Globus pallidus (tissue), 1 donor: ENCODE measurements at places on chromosomes 12 and 14.

DNA sequence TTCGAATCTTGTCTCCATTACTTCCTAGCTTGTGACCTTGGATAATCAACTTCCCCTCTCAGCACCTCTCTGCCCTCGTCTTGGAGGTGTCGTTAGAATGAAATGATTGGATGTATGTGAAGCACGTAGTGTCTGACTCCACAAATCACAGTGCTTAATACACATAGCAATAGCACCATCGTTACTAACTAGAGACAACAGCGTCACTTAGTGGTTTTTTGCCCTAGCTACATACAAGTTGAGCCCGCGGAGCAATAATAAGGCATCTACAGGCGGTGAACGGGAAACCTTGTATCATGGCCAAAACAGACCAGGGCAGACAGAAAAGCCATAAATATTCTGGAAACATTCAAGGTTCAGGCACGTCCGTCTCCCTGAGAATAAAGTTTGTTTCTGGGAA lies 154.9 kb downstream of the ASCL4 start:
- DNase-seq: peak; percentile 26

DNA sequence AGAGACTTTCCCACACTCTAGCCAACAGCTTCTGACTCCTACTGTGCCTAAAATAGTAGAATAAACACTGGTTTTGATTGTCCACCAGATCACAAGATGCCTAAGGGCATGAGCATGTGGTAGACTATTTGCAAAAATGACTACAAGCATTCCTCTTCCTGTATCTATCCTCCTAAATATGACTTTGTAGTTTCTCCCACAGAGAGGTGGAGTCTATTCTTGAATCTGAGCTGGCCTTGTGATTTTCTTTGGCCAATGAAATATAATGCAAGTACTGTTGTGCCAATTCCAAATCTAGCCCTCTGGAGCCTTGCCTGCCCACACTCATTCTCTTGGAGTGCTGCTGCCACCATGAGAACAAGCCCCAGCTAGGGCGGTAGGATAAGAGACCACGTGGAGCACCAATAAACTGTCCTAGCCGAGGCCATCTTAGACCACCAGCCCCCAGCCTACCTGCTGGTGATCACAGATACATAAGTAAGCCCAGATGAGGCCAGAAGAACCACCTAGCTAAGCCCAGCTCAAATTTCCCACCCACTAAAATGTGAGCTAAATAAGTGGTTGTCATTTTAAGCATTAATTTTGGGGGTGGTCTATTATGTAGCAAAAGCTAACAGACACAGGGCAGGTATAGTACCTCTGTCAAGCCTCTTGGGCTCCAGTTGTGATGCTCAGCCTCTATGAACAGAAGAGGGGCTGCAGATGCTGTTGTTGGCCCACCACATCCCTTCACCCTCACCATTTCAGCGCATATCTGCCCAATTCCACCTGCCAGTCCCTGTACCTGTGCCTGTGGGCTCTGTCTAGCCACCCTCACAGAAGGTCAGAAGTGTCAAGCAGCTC lies 17.9 kb downstream of the ZFP36L1 start:
- no peak for DNase-seq

GRCh38 chr12:53302903-53303302 lies 3.4 kb downstream of the MYG1 start:
- no peak for DNase-seq

DNA sequence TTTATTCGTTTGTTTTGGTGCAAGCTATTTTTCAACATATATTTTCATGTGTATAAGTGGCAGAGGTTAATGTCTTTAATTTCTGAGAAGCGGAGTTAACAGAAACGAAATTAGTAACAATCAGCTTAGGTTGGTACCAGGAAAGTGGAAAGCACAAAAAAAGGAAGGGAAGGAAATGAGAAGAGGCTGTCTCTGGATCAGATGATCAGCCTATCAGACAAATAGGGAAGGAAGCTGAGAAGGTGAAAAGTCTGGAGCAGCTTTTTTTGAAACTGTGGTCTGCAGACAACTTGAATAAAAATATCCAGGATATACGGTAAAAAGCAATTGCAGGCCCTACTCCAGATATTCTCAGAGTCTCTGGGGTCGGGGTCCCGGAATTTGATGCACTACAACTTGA lies 265.0 kb downstream of the SSPN start:
- DNase-seq: peak; percentile 51

DNA sequence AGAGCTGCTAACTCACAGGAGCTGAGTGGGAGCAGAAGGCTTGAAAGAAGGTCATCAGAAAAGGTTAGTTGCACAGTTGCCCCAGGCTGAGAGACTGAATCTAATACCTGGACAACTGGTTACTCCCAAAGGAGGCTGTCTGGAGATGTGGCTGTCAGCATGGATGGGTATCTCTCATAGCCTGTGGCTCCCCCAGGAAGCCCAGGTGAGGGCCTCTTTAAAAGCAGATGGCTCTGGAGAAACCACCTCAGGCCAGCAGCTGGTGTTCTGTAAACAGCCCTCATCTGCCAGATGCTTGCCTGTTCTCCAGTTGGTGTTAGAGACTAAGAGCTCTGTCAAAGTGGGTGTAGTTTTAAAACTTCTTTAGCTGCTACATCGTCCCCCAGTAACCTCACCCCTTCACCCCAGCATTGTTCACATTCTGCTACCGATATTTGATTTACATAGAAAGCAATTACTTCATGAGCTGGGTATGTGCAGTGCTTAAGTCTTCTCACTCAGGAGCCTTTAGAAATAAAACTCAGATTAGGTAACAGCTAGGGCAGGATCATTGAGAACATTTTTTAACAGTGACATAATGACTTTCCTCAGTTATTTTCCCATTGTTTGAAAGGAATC lies 25.8 kb downstream of the DACT1 start:
- no peak for DNase-seq

DNA sequence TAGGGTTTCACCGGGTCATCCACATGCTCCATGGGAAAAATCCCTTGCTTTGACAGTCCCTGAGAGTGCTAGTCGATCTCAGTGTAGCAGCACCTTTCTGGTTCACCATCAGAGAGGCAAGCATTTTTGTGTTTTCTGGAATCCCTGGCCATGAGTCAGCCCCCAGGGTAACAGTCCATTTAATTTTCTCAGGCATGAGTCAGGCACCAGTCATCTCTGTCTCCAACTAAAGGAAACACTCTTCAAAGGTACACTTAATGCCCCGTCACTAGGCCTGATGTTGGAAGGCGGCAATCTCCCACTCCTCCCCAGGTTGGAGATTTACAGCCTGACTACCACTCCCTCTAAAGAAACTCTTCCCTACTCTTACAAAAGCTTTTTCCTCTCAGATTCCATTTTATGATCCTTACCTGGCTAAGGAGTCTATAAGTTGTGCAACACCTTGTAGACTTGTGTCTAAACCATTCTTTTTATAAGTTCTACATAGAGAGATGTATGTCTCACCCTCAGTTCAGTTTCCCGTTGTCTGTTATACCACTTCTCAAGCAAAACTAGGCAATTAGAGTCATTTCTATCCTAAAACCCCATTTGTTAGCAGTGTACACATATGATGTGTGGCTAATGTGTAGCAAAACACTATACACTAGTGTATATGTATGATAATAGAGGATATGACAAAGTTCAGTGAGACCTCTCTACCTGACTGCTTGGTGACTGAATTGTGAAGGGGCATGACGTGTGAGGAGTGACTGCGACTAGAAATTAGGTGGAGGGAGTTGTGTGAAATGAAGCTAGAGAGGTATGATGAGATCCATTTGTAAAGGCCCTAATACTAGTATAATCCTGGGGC lies 24.6 kb downstream of the TMEM19 start:
- DNase-seq: no peak

GRCh38 chr12:127328867-127329266 lies 938.1 kb upstream of the TMEM132C start:
- no peak for DNase-seq

- DNase-seq: no peak
These were observed 3.4 kb downstream of the GPX2 start for GRCh38 chr14:64938972-64939816.

DNA sequence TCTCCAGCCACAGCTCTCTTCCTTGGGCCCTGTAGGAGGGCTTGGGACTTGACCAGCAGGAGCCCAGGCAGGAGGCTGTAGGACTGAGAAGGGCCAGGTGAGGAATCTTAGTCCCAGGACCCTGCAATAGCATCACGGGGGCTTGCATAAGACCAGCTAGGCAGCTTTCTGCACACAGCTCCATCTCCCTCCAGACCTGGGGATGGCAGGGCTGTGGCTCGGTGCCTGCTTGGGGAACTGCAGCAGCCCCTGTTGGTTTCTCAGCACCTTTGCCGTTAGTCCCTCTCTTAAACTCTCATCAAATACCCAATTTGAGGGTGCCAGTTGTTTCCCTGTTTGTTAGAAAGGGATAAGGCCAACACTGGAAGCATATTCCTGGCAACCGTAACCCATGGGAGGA lies 14.3 kb downstream of the DIO3 start:
- no peak for DNase-seq

DNA sequence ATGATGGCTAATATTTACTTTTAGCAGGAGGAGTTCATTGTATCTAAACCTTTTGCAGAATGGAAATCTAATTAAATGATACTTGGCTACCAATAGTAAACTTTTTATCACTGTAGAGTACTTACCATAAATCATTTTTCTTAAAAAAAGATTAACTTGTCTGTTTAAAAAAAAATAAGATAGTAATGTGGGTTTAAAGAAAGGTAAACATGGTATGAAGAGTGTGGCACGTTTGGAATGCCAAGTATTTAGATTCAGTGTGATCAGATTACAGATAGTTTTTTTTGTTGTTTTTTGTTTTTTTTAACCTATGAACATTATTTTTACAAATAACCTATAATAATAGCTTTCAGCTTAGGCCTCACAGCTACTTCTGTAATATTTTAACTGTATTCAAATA lies 25.8 kb downstream of the KTN1 start:
- no peak for DNase-seq

DNA sequence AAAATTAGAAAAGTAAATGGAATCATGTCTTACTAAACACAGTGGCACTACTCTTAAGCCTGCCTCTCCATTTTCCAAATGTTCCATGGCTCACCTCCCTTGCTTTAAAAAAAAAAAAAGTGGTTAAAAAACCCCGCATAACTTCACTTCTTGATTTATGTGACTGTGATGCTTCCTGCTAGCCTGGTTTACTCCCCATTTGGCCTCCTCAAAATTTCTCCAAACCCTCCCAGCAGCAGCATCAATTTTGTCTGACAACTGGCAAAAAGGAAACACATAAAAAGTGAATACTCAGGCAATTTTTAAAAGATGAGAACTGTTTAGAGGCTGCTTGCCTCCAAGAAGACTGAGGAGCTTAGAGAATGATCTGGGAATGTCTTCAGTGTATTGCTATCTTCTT lies 17.8 kb upstream of the EGLN3 start:
- no peak for DNase-seq
